Aortic smooth muscle cell (primary cell): ENCODE measurements at places on chromosomes 12 and 14. TPM values are rescaled to one million over a fixed set of nuclear protein-coding genes. Genes with fewer than 3 reads are reported as not detected.

TPPP2 gene
- not detected in 2 replicates for total RNA-seq

DEPDC4 gene
- total RNA-seq: 0.75 and 1.6 TPM in 2 replicates

TMCC3 gene
- total RNA-seq: 0.50 and 0.92 TPM in 2 replicates

TAS2R46 gene
- total RNA-seq: 1.1 and 2.8 TPM in 2 replicates

LMNTD1 gene
- 0.26 TPM in 1 of 2 replicates, not detected in the other for total RNA-seq

HOXC13 gene
- not detected in 2 replicates for total RNA-seq

KRT86 gene
- total RNA-seq: under 0.01 and 0.81 TPM in 2 replicates

ORMDL2 gene
- total RNA-seq: 32.1 and 34.0 TPM in 2 replicates

ACSM4 gene
- not detected in 2 replicates for total RNA-seq

MEG3 gene
- total RNA-seq: 67.2 and 146 TPM in 2 replicates

ST8SIA1 gene
- 1.2 and 1.9 TPM in 2 replicates for total RNA-seq

GRIN2B gene
- total RNA-seq: not detected in 2 replicates

GPR84 gene
- 0.06 TPM in 1 of 2 replicates, not detected in the other for total RNA-seq

FAIM2 gene
- 0.81 and 2.0 TPM in 2 replicates for total RNA-seq

TEAD4 gene
- total RNA-seq: 7.0 and 7.6 TPM in 2 replicates

LRP6 gene
- total RNA-seq: 41.4 and 45.0 TPM in 2 replicates

NPFF gene
- total RNA-seq: not detected in 2 replicates

CIT gene
- 23.3 and 24.8 TPM in 2 replicates for total RNA-seq

NID2 gene
- total RNA-seq: 372 and 382 TPM in 2 replicates

LYZ gene
- 0.19 and 0.53 TPM in 2 replicates for total RNA-seq

TSPAN11 gene
- 0.25 and 0.26 TPM in 2 replicates for total RNA-seq

ERP27 gene
- 0.13 and 0.87 TPM in 2 replicates for total RNA-seq

PAH gene
- total RNA-seq: not detected in 2 replicates

NYNRIN gene
- 4.1 and 6.5 TPM in 2 replicates for total RNA-seq

LTA4H gene
- total RNA-seq: 57.7 and 73.0 TPM in 2 replicates

PRICKLE1 gene
- total RNA-seq: 2.6 and 3.0 TPM in 2 replicates

PTGER2 gene
- total RNA-seq: 6.7 and 11.6 TPM in 2 replicates

RTN1 gene
- total RNA-seq: 2.9 and 4.1 TPM in 2 replicates

RBM23 gene
- 60.1 and 75.9 TPM in 2 replicates for total RNA-seq

STON2 gene
- 0.44 and 0.66 TPM in 2 replicates for total RNA-seq

TMPRSS12 gene
- total RNA-seq: not detected in 2 replicates

COX8C gene
- total RNA-seq: not detected in 2 replicates

ZNF84 gene
- 19.4 and 21.4 TPM in 2 replicates for total RNA-seq

NXPH4 gene
- 1.2 and 1.5 TPM in 2 replicates for total RNA-seq

ACSS3 gene
- total RNA-seq: 27.7 and 33.6 TPM in 2 replicates

TEX22 gene
- total RNA-seq: 0.13 and 0.37 TPM in 2 replicates

VASH1 gene
- 4.6 and 7.8 TPM in 2 replicates for total RNA-seq

MGAT4C gene
- total RNA-seq: 0.26 and 1.2 TPM in 2 replicates

CARMIL3 gene
- under 0.01 TPM in 1 of 2 replicates, not detected in the other for total RNA-seq

ATL1 gene
- total RNA-seq: 4.2 and 4.4 TPM in 2 replicates

IQSEC3 gene
- total RNA-seq: under 0.01 TPM in 2 replicates

MMP17 gene
- 3.7 and 4.2 TPM in 2 replicates for total RNA-seq

CDH24 gene
- total RNA-seq: 3.0 and 3.4 TPM in 2 replicates

SEC23A gene
- 413 and 437 TPM in 2 replicates for total RNA-seq

PDE3A gene
- total RNA-seq: 93.3 and 102 TPM in 2 replicates

SLC39A2 gene
- total RNA-seq: not detected in 2 replicates

ALDH1L2 gene
- 14.5 and 21.4 TPM in 2 replicates for total RNA-seq

RTL1 gene
- not detected in 2 replicates for total RNA-seq

LTB4R gene
- total RNA-seq: 0.75 and 1.1 TPM in 2 replicates

CEBPE gene
- total RNA-seq: not detected in 2 replicates

ETV6 gene
- total RNA-seq: 2.9 and 4.8 TPM in 2 replicates

SMOC1 gene
- total RNA-seq: 0.19 and 0.40 TPM in 2 replicates

TNFAIP2 gene
- total RNA-seq: 65.9 and 69.1 TPM in 2 replicates

ADCY4 gene
- 2.6 and 2.9 TPM in 2 replicates for total RNA-seq
